ENCODE measurements at places on chromosomes 7 and 10.

DNA sequence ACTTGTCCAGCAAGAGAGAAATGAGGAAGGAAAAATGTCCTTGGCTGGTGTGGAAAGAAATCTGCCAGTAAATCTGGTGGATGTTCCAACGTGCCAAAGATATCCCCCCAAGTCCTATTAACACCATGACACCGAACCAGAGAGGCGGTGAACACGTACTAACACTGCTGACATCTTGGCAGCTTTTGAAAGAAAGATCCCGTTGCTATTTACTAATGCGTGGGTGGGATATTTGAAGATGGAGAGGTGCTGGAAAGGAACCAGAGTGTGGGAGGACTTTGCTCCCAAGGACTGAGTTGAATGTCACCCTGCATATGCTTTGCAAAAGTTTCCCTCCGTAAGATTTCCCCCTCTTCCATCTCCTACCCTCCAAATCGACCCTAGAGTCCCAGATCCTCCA is 7.9 kb downstream of the CCDC3 start:
- DNase-seq: no peak

DNA sequence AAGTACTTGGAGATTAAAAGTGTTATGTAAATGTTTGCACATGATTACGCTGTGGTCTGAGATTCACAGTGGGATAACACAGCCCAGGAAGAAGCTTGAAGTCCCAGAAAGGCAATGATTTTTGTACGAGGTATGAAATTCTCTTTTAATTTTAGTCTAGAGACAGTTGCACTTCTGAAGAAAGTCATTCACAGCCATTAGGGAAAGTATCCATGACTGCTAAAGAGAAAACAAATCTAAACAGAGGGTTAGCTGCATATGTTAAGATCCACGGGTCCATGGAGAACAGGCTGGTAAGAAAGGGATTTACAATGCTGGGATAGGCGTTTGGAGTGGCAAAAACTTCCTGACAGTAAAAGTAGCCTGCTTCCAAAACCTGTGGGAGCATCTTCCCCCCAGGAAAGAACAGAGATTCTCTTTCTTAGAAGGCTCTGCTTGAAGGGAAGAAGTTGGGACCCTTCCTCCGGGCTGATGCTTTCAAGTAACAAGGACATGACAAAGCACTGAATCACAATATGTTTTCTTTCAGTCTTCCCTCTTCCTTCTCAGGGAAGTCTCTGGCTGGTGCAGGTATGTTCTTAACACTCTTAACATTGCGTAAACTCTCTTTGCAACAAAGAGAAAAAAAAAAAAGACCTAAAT is 220.8 kb upstream of the CELF2 start:
- DNase-seq: no peak

DNA sequence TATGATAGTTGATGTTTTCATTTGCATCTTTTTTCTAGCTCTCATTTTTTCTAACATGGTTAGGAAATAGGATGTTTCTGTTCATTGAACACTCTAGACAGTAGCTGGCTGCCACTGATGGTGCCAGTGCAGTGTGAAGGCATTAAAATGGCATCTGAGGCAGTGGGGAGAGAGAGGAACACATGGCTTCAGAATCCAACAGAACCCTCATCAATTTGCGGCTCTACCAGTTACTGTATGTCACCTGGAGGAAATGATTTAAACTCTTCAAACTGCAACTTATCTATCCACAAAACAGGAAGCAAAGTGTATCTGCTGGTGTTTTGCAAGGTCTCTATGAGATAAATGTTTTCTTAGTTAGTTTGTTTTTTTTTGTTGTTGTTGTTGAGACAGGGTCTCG is 305.2 kb upstream of the PRKCQ start:
- DNase-seq: no peak

DNA sequence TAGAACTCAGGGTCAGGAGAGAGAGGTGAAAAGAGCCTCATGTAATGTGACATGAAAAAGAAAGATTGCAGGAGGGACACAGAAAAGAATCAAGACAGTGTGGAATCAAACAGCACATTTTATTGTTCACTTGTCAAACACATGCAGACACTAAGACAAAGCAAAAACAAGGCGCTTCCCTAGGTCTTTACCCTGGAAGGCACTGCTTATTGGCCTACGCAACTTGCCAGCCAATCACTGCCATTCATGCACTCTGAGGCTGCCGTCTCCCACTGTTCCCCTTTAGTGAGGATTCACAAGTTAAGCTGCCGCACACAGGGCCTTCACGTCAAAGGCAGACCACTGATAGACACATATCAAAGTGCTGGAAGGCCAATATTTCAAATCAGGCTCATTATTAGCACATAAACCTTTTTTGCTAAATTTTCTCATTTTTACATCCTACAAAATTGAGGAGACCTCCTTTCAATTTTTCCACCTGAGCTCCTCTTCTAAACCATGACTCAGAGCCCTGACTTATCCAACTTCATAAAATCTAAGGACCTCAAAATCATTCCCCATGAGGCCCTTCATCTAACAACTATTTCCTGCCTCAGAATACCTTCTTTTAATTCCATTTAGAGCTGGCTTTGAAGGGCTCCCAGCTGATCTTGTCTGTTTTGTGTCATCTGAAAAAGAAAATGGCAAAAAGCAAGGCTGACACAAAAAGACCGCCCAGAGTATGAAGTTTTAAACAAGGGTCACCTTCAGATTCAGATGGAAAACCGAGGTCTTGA is 149.4 kb downstream of the CHCHD3 start:
- no peak for DNase-seq

DNA sequence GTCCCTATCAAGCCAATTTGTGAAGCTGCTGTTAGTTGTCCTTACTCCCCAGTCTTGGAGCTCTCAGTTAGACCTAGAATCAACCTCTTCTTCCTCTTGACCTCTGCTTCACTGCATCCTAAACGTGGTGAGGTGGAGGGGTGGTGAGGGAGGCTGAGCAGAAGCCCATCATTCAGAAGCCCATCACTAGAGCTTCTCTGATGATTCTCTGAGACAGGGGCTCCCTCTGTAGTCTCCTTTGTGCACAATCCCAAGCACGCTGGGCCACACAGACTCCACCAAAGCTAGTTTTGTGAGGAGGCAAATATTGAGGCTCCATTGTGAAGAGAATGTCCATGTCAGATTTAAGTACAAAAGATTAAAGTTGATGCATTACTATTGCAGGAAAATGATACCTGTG is 163.8 kb upstream of the PRSS1 start:
- DNase-seq: no peak

GRCh38 chr7:42236266-42236975 is 588 bp downstream of the GLI3 start:
- peak; percentile 82 for DNase-seq

GRCh38 chr7:26993816-26994810 is 101.7 kb downstream of the HOXA1 start:
- DNase-seq: no peak

DNA sequence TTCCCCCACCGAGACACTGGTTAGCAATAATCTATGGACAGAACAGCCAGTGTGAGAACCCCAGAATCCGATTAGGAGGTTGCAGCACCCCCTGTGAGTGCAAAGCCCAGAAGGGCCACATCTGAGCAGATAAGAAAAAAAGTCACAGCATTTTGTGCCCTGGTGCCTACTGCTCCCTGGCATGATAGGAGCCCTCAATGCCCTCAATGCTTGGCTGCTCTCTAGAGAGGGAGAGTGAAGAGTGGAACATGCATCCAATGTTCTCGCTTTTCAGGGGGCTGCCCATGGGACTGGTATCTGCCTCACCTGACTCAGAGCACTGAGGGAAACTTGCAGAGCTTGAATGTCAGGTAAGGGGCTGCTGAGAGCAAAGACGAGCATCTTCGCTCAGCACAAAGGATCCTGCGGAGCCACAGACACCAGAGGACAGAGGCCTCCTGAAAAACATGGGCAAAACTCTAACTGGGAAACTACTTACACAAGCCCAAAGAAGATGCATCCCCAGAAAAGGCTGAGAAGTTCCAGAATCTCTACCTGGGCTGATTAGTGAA is 98.0 kb upstream of the FAM20C start:
- no peak for DNase-seq

DNA sequence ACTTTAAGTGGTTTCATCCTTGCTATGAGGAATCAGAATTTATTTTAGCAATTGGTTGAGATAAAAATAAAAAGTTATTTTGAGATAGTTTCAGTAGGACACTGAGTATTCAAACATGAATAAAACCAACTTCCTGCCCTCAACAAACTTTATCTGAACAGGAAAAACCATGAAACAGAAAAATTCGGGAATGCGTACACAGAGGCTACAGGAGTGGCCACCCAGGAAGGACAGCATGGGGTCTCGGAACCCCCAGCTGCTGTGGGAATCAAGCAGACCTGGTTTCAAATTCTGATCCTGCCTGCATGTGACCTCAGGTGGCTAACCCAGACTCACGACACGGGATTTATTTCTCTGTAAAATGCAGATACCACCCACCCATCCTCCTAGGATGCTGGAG is 49.0 kb upstream of the GRID1 start:
- no peak for DNase-seq

DNA sequence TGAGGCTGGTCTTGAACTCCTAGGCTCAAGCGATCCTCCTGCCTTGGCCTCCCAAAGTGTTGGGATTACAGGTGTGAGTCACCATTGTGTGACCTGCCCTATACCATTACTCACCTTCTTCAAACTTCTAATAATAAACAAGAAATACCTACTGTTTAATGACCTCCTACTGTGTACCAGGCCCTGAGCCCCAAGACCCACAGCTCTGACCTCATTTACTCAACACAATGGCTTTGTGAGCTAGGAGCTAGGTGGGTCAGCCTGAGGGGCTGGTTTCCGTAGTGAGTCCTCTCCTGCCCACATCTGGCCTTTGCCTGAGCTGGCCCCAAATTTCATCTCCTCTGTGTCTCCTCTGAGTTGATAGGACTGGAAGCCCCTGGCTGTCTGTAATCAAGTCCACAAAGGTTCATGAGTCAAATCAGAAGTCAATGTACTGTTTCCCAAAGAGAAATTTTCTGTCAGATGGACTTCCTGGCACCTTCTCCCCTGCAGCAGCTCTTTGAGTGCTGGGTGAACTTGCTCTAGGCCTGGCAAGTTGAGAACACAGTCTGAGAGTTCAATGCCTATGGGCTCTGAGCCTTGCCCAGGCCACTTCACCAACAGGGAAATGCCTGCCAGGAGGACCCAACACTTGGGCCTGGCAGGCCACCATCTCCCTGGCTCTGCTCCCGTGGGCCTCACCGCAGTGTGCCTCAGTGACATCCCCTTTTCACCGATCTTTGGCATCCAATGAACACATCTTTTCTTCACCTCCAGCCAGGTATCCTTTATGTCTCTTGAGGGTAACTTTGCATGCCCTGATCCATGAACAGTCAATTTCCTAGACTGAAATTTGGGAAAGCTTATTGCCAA is 24.0 kb downstream of the NEURL1 start:
- peak; percentile 32 for DNase-seq

DNA sequence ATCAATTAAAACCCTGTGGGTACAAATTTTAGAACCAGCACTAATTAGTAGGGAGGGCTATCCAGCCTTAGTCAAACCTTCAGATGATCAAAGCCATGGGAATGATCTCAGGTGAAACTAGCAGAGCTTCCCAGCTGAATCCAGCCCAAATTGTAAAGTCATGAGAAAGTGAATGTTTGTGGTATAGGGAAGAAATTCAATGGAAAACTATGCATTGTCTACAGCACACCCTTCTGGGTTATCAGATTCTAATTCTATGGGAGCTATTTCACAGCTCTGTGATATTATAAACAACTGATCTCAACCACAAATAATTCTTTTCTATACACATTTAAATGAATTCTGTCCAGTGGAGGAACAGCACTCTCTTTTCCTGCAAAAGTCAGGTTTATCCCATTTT is 24.6 kb upstream of the BMPER start:
- no peak for DNase-seq

- peak; percentile 28 for DNase-seq
Measured at GRCh38 chr7:47347346-47347745, 234.6 kb downstream of the TNS3 start.

GRCh38 chr10:123721441-123722049 is 55.4 kb downstream of the GPR26 start:
- no peak for DNase-seq

DNA sequence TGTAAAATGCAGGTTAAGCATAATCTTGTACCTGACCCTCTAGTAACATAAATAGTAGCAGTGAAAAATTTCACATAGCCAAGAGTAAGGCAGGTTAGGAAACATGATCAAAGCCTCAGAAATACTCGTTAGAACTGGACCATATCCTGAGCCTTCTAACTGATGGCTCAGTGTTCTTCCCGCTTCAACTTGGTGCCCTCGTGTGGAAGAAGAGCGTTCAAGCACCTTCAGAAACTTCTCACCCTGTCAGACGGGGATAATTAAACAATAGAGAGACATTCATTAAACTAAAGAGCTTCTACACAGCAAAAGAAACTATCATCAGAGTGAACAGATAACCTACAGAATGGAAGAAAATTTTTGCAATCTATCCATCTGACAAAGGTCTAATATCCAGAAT is 124.5 kb downstream of the MYOF start:
- DNase-seq: no peak

GRCh38 chr10:33290321-33291052 is 44.0 kb downstream of the NRP1 start:
- DNase-seq: no peak

GRCh38 chr10:59820471-59820870 is 67.2 kb upstream of the MRLN start:
- no peak for DNase-seq

DNA sequence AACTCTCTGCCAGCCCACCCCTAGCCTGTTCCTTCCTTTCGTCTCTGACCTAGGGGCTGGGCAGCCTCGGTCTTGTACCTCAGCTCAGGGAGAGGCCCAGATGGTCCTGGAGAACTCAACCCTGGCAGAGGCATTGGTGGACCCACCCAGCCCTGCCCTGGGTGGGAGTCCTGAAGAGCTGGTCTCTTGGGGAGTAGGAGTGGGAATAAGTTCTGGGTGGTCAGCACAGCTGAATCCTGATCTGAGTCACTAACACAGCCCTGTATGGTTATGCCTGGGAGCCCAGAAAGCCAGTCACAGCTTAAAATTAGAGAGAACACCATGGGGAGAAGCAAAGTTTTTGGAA is 84.0 kb downstream of the SORBS1 start:
- DNase-seq: no peak

- no peak for DNase-seq
Measured at GRCh38 chr10:129033340-129033739, 433.7 kb upstream of the MGMT start.

DNA sequence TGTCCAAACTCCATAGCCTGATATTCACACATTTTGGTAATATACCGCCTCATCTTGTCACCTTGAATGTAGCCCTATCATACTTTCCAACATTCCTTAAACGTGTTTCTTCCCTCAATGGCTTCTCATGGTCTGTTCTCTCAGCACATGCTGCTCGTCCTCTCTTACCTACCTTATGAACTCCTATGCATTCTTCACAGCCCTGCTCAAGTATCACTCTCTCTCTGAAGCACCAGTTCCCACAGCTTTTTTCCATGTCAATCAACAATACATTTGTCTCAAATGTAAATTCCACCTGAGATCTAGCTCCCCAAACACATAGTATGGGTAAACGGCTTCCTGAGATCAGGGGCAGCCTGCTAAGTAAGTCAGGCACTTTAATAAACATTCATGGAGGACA is 85.2 kb upstream of the ZMIZ1 start:
- DNase-seq: no peak

GRCh38 chr7:69502358-69502757 is 95.9 kb upstream of the AUTS2 start:
- DNase-seq: no peak
